ENCODE measurements at places on chromosomes 2 and 18.

DNA sequence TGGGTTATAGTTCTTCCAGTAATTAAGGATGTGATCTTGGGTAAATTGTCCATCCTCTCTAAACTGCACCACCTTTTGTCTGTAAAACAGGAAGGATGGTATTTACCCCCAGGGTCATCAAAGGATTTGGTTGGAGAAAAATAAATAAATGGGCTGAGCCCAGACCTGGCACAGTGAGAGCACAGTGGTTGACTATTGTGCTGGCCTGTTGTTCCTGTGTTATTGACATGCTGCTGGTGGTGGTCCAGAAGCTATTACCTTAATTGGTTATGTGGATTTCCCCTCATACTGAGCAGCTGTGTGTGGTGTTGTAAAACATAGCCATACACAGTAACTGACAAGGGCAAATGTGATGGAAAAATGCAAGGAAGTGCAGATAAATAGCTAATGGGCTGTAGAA is 746 bp upstream of the IL37 start:
- DNase-seq = no peak

DNA sequence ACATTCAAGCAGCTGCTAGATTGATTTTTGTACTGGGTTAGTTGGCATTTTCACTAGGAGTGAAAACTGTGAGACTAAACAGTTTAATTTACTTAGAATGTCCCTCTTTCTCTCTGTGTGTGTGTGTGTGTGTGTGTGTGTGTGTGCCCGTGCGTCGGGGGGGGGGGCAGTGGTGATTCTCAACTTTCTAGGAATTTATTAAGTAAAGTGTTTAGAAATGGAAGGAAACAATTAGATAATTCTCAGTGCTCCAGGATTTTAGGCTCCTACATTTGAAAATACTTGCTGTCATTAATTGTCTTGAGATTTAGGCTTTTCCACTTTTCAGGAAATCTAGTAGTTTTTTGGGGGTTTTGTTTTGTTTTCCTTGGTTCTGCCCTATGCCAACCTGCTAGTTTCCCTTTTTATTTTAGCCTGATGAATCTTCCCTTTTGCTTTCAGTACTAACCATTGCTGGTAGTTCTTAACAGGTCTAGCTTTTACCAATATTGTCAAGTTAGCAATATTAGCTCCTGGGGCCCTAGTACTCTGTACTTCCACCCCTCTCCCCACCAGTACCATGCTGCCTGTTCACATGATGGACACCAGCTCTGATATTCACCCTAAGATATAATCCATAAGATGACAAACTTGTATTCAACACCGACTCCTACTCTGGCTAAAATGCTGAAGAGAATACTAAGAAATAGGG is 4.9 kb downstream of the EPAS1 start:
- no peak for DNase-seq

DNA sequence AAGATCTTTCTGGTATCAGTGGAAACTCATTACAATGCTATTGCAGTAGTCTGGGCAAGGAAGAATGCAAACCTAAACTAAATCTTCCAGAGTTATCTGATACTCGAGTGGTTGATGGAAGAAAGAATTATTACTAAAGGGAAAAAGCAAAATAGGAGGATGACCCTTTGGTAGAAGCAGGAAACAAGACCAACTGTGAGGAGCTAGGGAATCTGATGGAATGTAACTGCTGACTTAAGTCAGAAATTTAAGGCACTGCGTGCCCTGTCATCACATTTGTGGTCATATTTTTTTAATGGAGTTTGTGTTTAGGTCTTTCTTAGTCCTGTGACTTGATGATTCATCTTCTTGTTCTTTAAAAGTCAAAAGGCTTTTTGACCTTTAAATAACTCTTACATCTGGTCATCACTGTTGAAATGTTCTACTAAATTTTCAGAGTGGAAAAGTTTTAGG is 36.5 kb upstream of the ARMC9 start:
- no peak for DNase-seq

GRCh38 chr2:95047629-95048510 is 22.4 kb downstream of the MAL start:
- DNase-seq = peak; percentile 55

DNA sequence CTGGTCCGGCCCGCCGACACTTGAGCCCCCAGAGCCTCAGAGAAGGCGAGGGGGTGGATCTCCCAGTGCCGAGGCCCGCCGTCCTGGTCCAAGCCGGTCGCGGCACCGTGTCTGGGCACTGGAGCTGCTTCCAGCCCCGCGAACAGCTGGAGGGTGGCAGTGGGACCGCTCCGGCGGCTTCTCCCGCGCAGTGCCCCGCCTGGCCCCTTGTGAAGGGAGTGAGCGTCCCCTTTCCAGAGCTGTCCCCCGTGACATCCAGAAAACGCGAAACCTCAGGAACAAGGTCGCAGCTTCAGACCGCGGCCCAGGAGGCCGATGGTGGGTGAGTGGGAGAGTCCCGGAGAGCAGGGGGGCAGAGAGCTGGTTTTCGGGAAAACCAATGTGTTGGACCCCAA is 579 bp upstream of the EMX1 start:
- DNase-seq = no peak

DNA sequence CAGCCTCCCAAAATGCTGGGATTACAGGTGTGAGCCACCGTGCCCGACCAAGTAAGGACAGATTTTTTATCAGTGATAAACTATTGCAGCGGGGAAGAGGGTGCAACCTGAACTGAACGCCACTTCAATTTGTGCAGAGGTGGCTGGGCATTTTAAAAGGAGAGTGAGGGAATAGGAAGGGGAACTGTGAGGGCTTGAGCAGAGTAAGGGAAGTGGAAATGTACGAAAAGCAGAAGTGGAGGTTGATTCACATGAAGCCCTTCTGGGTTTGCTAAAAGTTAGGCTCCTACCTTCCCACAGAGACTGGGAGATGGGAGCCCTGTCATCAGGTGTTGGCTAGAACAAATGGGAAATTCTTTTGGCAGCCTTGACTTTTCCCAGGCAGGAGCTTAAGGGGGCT is 6.1 kb downstream of the STK11IP start:
- DNase-seq = no peak

GRCh38 chr2:165369131-165369897 is 100.2 kb upstream of the CSRNP3 start:
- DNase-seq = no peak

- no peak for DNase-seq
Measured at GRCh38 chr2:75031171-75031570, 72.7 kb downstream of the POLE4 start.

DNA sequence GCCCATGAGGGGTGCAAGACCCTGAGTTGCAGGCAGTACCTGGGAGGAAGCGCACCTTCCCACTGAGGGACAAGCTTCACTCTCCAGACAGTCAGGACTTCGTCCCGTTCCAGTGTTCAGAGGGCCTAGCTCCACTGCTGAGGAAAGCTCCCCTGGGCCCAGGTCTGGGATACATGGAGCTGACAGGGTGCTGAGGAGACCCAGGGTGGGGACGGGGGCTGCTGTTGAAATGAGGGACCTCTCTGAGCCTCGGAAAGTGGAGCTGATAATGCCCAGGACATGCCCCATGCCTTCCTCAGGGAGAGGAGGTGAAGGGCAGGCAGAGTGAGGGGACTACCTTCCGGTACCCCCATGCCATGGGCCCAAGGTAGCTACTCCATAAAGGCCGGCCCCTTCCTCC is 169.2 kb upstream of the MYCN start:
- DNase-seq = no peak

- DNase-seq = no peak
Measured at GRCh38 chr2:8806885-8807704, 30.3 kb downstream of the KIDINS220 start.

- DNase-seq = no peak
Measured at GRCh38 chr2:88066543-88066942, 1.1 kb upstream of the SMYD1 start.

GRCh38 chr2:113390124-113390849 is 47.2 kb upstream of the ZNG1B start:
- DNase-seq = no peak

GRCh38 chr18:78192054-78192453 is 787.6 kb upstream of the SALL3 start:
- no peak for DNase-seq

DNA sequence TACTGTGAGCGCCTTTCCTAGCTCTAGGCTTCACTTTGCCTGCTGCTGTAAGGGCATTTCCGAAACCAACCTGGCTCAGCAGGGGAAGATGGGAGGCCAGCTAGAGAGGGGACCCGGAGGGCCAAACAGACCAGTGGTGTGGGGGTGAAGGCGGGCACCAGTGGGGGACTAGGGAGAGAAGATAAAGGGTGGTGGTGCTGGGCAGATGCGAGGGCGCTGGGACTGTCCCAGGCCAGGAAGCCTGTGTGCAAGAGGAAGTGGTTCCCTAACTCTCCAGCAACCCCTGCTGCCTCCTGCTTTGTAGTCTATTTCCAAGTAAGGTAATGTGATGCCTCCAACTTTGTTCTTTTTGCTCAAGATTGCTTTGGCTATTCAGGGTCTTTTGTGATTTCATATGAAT is 73.1 kb downstream of the DNAH7 start:
- no peak for DNase-seq

DNA sequence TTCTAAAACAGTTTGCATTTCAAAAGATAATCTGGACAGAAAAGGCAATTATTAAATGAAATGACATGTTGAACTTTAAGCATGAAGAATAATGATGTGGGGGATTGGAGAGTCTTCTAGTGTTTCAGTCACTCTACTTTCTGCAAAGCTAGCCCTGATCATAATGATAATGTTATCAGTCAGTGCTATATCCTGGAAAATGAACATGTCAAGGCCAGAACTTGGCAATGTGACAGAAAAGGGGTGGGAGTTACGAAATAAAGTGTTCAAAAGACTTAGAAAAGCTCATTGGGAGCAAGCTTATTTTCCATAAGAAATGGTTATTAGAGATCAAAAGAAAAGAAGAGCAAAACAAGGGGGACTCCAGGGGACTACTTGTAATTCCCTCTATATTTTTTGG is 288.5 kb upstream of the SLC8A1 start:
- no peak for DNase-seq

DNA sequence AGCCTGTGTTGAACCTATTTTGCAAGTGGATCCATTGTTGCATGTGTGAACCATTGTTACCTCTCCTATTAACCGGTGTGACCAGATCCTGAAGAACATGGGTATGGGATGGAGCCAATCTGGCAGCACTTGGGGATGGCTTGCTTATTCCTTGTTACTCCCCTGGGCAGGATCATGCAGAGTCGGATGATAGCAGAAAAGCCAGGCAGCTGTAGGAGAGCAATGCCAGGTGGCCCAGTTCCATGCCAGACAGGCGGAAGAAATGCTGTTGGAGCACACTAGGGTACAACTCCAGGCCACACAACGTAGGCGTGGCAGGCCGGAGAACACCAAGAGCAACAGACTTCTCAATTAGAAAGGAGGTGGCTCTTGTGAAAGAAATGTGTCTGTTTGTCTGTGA is 16.3 kb upstream of the MYO1B start:
- peak; percentile 80 for DNase-seq

DNA sequence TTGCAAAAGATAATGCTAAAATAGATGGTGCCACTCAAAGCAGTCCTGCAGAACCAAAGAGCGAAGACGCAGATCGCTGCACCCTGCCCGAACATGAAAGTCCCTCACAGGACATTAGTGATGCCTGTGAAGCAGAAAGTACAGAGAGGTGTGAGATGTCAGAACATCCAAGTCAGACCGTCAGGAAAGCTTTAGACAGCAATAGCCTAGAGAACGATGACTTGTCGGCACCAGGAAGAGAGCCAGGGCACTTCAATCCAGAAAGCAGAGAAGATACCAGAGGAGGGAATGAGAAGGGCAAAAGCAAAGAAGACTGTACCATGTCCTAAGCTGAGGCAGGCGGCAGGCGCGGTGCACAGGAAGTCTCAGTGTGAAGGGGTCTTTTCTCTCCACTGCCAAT is 34.8 kb upstream of the RBM44 start:
- no peak for DNase-seq

DNA sequence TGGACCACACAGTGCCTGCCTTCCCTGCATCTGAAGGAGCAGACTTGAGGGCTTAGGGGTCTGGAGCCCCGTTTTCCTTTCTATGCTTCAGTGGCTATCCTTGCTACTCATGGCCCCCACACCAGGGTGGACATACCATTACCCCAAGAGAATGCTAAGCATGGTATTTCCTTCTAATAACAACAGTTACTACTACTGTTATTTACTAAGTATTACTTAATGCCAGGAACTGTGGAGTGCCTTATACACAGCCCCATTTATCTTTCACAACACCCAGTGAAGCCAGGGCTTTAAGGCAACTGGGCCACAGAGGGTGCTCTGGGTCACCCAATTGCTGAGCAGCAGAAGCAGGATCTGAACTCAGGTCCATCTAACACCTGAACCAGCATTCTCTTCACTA is 5.8 kb upstream of the PAX8 start:
- no peak for DNase-seq

Data from NCI-H2171 treated with DMSO at 0.1 percent for 48 hours (cell line).